GM12864 (cell line): ENCODE measurements at places on chromosomes 5 and 9.

DNA sequence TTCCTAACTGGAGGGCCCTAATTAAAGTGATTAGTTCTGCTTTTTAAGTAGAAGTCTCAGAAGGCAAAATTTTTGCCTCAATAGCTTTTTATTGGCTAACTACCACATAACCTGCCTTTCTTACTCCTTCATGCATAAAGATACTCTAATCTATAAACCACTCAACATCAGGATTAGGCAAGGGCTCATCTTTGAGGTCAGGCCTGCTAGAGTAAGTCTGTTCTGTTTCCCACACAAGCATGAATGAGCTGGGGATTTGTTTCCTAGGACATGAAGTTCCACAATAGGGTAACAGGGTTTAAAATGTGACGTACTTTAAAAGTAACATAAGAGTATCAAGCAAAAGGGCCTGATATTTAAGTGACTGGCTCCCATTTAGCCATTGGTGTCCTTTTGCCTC is 522.7 kb upstream of the TYRP1 start:
- no peak for DNase-seq

DNA sequence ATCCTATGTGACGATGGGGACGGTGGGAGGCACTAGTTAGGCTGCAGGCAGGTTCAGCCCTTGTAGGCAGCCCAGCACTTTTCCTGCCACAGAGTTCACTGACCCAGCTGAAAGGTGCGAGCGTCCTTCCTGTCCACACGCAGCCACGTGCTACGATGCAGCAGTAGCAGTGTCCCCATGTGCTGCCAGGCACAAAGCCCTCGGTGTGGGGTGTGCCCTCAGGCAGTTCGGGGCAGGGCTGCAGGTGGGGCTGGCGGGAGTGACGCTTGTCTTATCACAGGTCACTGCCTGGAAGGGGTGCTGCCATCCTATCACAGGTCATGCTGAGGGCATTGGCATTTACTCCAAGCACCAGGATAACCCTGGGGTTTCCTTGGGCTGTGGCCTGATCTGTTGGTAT is 46.8 kb upstream of the CLPTM1L start:
- DNase-seq = no peak

DNA sequence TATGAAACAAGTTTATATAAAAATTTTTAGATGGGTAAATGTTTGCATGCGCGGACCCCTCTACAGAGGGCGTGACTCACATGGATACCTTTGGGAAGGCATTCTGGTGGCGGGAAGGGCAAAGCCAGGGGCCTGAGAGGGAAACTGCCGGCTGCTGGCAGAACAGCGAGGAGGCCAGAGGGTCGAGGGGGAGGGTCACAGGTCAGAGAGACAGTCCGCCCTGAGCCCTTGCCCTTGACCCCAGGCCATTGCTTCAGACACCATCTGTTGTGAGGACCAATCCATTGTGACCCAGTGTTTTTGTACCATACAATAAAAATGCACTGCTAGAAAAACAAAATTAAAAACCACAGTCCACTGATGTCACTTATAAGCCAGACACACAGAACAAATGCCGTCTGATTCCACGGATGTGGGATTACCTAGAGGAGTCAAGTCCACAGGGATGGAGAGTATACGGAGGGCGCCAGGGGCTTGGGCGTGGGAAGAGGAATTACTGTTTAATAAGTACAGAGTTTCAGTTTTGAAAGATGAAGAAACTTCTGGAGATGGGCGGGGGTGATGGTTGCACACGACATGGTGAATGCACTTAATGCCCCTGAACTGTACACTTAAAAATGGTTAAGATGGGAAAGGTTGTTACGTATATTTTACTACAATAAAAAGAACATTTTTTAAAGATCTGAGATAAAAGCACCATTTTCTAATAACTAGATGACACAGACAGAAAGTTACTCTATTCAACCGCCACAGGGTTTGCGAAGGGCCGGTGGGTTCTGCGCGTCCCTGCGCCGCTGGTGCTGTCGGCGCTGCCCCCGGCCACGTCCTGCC is 12.0 kb downstream of the BTNL9 start:
- DNase-seq = no peak

DNA sequence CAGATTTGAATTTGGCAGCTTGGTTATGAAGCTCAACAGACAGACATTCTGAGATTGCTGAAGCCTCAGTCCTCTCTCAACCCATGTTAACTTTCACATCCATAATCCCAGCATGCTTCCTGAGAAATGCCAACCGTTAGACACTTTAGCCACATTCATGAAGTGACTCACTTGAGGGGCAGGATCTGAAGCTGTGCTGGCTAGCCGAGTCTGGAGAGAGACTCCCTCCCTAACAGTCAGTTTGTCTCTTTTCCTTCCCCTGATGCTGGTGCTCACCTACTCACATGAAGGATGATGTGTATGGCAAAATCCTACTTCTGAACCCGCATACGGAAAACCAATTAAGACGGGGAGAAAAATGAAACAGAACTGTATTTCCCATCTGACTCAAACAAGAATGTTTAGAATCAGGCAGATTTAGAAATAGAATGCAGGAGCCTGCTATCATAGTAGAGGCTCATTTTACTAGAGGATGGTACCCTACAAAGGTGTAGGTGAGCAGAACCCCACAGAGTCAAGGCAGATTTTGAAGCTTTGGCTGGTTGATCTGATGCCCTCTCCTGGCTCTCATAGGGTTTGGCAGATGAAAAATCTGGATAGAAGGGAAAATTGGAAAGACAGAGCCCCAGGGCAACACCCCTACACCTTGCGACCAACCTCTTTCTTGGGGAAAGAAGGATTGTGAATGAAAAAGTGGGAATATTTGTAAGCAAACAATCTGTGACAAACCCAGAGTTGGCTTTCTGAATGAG is 150.9 kb upstream of the LHFPL2 start:
- DNase-seq = no peak

DNA sequence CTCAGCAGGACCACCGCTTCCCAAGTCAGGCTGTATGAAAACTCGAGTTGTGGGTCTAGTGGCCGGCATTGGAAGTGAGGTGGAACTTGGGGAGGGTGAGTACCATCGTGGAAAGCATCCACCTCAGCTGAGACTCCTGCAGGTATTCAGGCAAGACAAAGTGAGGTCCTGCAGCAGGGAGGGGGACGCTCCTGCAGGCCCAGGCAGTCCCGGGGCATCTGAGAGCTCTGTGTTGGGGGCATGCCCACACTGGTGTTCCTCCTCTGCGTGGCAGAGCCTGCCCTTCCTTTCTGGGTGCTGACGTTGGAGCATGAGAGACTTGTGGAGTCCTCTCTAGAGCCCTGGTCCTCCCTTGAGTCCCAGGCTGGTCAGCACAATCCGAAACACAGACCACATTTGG is 187.7 kb downstream of the CACNA1B start:
- DNase-seq = no peak

GRCh38 chr5:1180096-1180495 is 21.3 kb upstream of the SLC6A19 start:
- DNase-seq = no peak

- DNase-seq = no peak
Measured at GRCh38 chr9:98964911-98965336, 21.2 kb downstream of the COL15A1 start.

GRCh38 chr5:40649463-40650030 is 30.2 kb upstream of the PTGER4 start:
- DNase-seq = no peak

GRCh38 chr5:114210662-114211061 is 151.2 kb upstream of the KCNN2 start:
- no peak for DNase-seq

- DNase-seq = no peak
Measured at GRCh38 chr5:1918488-1919208, 35.9 kb upstream of the IRX4 start.

DNA sequence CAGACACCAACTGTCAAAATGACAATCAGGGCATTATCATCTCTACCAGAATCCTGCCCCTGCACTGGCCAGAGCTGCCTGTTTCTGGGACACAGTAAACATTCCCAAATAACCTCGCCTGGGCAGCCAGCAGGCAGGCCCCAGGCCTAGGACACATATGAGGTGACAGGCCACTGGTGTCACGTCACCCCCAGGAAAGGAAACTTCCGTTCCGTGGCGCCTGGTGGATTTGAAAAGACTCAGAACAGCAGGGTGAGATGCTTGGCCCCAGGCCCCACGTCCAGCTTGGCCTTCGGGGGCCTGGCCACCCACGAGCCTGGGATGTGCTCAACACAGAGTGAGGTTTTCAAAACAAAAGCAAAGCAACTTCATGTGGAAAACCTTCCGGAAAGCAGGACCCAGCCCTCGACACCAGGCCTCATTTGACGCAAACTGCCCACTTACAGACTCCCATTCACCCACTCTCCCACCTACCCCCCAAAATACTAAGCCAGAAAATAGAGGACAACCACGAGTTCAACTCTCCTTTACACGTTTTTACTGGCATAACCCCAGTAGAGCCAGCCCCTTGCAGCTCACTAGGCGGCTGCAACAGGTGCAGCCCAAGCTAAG is 1.2 kb downstream of the SEMA4D start:
- DNase-seq = no peak

DNA sequence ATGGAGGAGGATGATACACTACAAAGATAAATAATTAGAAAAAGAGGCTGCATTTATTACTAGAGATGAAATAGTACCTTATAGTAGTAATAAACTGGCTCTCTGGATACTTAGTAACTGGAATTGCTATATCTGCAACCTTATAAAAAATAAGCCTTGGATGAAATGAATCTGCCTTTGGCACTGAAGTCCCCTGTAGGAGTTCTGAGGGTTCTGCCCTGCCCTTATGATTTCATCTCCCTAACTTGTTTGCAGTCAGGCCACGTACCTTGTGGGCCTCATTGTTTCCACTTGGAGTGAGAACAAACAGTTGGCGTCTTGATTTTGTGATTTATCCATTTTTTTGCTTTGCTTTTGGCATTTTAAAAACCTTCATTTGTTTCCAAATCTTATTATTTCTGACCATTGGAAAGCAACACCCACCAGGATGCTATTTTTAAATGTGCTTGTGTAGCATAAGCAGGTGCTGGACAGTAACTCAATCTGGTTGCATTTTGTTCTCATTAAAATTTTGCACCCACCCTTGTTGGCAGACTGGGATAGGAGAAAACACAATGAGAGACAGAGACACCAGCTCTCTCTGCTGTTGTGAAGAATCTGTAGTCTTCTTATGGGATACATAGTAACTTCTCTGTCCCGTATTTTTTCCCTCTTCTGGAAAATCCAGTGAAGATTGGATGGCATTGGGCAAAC is 518.9 kb upstream of the SGCD start:
- no peak for DNase-seq

GRCh38 chr5:67805666-67806348 is 409.7 kb upstream of the PIK3R1 start:
- no peak for DNase-seq

- no peak for DNase-seq
Measured at GRCh38 chr9:98481676-98482075, 226.2 kb upstream of the TBC1D2 start.

- DNase-seq = no peak
Measured at GRCh38 chr5:8538821-8539220, 669.9 kb downstream of the MTRR start.

GRCh38 chr9:5895782-5896181 is 5.1 kb downstream of the MLANA start:
- no peak for DNase-seq

GRCh38 chr5:162037431-162037830 is 30.1 kb upstream of the GABRG2 start:
- DNase-seq = no peak

DNA sequence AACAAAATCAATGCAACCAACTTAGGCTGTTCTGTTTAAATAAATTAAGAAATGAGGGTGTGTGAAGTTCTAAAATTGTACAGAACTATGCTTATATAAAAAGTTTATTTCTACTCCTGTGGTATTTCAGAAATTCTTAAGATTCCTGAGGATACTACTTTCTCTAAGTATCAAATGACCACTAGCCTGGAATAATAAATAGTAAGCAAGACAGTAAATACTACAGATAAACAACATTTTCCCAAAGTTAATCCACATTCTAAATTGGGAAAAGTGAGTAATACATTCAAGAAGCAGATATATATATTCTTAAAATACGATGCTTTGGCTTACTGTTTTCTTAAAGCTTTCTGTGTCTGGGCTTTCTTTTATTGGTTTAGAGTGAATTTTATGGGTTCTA is 29.5 kb downstream of the CCNH start:
- DNase-seq = no peak

DNA sequence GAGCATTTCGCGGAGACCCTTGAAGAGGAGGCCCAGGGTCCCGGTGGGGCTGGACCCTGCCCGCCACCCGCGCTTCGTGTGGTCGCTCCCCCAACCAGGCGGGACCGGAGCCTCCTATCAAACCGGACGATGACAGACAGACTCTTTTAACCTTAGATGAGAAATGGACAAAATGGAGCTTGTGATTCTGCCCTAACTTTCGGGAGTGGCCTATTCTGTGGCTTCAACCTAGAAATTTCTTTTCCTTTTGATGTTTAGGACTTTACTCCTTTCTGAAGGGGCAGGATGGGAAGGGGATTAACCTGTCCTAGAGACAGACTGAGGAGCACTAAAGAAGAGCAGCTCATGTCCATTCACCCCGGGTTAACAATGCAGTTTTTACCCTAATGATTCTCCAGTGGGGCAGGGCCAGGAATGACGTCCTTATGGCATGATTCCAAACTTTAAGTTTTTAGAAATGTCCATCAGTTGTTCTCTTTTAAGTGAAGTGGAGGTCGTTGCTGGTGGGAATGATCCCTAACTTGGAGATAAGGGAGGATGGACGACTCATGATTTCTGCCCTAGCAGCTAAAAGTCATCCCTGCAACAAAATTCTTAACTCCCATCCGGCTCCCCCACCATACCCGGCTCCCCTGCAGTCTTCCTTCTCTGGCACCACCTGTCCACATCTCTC is 1.0 kb downstream of the NIPSNAP3A start:
- no peak for DNase-seq
